Mesothelial cell of epicardium (in vitro differentiated cells): ENCODE measurements at places on chromosomes 5 and 9. TPM values are rescaled to one million over a fixed set of nuclear protein-coding genes. Genes with fewer than 3 reads are reported as not detected.

The FCN1 gene
- not detected in 3 replicates for total RNA-seq

The ZER1 gene
- 37.2 to 39.0 TPM (median 38.7 TPM) in 3 replicates for total RNA-seq

The ORM2 gene
- total RNA-seq = not detected in 3 replicates

The CCL21 gene
- not detected in 3 replicates for total RNA-seq

DNA sequence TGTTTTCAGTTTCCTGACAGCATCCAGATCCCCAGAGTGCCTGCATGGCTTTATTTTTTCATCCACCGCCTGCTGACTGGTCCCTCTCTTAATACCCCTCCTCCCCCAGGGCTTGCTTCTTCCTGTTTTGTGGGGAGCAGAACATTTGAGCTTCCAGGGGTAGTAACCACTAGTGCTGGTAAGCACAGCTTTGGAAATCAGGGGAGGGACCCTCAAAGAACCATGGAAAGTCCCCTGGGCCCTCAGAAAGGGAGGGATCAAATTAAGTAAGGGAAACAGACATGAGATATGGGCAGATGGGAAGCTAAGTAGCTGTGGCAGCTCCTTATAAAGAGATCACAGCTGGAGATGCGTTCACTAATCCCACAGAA is 26.8 kb downstream of the GRIA1 start:
- DNase-seq = no peak

GRCh38 chr9:91682806-91683205 is 259.2 kb upstream of the NFIL3 start:
- no peak for DNase-seq

- no peak for DNase-seq
These were observed 790 bp downstream of the PTAR1 start for GRCh38 chr9:69759021-69759420.

GRCh38 chr5:55816342-55816741 is 34.8 kb upstream of the IL31RA start:
- DNase-seq = no peak

DNA sequence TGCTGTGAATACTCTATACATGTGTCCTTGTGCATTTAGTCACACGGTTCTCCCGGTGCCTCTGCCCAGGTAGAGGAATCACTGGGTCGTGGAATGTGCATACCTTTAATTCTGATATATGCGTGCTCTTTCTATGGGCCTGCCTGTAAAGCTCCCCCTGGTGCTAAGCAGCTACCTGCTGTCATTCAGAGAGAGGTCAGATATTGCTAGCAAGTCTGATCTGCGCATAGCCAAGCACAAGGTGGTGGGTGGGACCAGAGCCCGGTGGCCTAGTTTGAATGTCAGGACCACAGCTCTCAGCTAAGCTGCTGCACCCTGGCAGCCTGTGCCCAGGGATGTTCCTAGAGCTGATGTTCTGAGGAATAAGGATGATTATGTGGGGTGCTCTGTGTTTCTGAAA is 33.4 kb downstream of the TJP2 start:
- DNase-seq = no peak
